ENCODE measurements at places on chromosomes 5 and 9.

DNA sequence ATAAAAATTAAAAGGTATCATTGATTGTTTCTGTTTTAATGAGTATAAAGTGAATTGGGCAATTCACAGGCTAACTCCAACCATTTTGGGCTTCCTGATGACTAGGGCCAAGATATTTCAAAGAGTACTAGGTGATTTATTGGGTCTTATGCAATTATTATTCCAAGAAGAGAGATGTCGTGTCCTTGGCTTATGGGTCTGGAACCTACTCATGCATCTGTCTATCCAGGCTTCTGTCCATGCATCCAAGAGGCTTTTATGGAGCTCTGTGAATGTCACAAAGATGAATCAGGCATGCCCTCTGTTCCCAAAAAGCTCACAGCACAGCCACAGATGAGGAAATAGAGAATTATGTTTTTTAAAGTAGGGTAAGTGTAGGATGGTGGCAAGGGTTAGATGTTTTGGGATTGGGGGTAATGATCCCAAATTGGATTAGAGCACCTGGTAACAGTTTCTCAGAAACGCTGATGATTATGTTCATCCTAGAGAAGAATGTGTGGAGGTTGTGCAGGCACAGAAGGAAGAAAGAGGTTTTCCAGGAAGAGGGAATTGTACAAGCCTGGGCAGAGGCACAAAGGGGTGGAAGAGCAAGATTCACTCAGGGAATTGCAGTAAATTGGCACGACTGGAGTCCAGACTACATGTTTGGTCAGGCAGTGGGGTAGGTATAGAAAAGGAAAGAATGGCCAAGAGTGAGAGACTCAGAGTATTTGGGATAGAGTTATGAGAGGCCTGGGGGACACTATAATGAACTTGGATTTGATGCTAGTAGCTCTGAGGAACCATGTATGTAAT is 83.0 kb upstream of the TNC start:
- DNase-seq: no peak

DNA sequence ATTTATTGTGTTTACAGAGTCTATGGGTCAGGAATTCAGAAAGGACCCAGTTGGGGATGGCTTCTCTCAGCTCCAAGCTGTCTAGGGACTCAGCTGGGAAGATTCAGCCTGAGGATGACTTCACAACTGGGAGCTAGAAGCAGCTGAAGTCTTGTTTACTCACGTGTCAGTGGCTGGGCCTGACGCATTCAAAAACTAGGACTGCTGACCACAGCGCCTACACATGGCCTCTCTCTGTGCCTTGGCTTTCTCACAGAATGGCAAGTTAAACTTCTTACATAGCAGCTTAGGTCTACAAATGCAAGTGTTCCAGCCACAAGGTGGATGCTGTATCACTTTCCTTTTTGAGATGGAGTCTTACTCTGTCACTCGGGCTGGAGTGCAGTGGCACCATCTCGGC is 16.3 kb upstream of the PPP2CA start:
- no peak for DNase-seq

GRCh38 chr5:143244000-143244736 is 159.3 kb downstream of the NR3C1 start:
- DNase-seq: no peak

GRCh38 chr5:120255214-120255613 is 208.9 kb upstream of the PRR16 start:
- no peak for DNase-seq

DNA sequence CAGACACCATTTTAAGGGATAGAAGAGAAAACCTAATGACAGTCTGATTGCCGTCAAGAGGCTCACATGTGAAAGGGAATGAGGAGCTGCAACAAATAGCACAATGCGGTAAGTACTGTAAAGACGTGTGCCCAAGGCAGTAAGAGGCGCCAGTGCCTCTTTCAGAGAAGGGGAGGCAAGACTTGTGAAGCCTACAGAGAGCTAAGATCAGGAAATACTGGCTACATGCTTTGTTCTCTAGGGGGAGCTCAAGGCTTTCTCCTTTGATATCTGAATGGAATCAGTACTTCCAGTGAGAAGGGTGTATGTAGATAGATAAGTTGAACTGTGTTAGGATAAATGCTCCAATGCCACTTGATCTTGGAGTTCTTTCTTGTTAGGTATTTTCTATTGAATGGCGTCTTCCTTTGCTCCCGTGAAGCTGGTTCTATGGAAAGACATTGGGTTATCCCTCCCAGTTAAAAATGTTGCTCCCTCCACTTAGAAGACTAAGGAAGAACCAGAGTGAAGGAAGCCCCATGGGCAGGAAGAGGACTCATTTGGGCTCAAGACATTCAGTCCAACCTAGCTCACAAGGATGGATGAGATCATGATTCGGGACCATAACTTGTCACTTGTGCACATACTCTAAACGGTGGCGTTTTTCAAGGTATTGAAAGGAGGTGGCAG is 23.5 kb upstream of the ALDOB start:
- DNase-seq: peak; percentile 63

DNA sequence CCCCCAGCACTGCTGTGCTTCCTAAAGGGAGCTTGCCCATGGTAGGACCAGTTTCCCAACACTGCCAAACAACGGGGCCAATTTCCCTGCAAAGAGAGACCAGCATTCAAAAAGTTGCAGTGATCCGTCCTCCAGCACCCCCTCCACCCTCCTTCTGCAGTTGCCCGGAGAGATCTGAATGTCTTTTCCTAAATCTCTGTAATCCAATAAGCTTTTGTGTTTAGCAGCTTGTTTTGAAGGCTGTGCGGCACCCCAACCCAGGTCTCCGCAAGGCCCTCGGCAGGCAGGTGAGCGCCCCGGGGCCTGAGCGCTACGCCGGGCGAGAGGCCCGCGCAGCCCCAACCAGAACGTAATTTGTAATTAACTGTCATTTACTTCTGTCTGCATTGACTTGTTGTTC is 366.9 kb upstream of the IRX2 start:
- no peak for DNase-seq

GRCh38 chr9:109064963-109065702 is 51.8 kb upstream of the CTNNAL1 start:
- DNase-seq: no peak

DNA sequence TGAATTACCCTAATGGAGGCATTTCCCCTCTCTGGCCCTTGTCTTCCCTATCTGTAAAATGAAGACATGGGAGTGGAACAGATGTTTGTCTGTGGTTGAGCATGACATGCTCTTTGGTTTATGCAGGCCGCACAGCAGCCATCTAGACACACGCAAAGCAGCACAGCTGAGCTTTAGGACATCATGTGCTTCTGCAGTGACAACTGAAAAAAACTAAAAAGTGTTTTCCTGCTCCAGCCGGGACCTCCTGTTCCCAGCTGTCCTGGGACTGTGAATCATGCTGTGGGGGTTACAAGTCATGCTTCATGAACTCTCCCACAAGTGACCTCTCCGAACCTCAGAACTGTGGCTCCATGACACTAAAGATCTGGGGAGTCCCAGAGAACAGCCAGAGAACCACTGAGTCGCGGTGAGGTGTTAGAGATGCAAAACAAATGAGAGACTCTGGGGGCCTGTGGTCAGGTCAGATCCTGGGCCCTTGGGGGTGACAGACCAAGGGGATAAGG is 1.7 kb downstream of the SMIM3 start:
- no peak for DNase-seq

- no peak for DNase-seq
Observed at GRCh38 chr5:172035049-172035448, 28.6 kb upstream of the FBXW11 start.

GRCh38 chr5:140855772-140856674 is at the start of gene PCDHA10:
Gene PCDHA10 (plus strand): TSS chr5:140855897. CDS start chr5:140856049, 152 bp downstream.
- no peak for DNase-seq

DNA sequence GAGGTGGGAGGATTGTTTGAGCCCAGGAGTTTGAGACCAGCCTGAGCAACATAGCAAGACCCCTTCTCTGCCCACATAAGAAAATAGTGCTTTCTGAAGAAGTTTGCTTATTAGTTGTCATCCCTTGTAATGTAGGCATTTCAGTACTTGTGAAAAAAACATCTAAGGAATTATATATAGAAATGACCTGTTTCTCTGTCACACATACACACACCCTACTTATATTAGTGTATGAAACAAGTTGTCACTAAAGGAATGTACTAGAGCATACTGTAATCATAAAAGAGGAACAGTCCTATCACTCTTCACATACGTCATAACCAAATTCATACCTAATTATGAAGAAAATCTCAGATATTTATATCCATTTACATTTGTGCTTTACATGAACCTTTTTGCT is 122.0 kb downstream of the NIPBL start:
- DNase-seq: no peak

DNA sequence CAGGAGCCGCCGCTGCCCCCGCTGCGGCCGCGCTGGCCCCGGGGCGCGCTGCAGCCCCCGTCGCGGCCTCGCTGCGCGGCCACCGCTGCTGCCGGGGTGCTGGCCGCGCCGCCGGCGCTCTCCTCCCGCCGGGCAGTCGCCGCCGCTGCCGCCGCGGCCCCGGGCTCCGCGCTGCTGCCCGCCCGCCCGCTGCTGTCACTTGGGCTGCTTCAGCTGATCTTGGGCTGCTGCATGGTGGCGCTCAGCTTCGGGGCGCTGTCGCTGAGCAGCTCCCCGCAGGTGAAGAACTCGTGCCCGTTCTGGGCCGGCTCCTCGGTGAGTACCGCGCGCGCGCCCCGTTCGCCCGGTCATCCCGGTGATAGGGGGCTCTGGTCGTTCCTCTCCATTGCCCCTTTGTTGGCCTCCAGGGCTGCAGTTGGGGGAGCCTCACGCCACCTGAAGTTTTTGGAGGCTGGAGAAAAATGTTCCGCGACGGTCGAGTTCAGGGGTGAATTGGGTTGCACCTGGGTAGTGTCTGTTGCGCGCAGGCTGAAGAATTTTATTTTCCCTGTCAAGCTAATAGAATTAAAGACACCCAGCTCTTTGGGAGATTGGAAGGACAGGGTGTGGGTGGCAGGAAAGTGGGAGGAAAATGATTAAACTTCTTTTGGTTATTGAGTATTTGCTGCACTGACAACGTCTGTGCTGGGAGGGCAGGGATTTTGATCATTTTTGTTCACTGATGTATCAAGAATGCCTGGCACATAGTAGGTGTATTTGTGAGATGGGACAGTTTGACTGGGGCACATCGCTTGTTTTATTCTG is 596 bp downstream of the ENTREP1 start:
- no peak for DNase-seq

DNA sequence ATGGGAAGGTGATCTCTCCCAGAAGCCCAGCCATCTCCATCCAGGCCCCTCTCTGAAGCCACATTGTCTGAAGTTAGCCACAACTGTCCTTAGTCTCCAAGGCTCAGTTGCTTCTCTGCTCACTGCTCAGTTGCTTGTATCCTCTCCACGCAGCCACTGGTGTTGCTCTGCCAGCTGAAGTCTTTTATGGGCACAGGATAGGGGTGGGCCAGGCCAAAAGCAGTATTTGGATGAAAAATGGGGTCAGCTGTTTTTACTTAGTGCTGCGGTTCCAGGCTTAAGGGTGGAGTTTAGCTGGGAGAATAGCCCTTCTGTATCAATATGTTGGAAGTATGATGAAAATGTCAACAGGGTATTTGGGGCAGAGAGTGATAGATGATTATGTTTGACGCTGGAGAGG is 168.8 kb upstream of the PPP1R2B start:
- no peak for DNase-seq

- DNase-seq: no peak
Observed at GRCh38 chr5:31100047-31100575, 93.4 kb upstream of the CDH6 start.

GRCh38 chr9:21119093-21119770 is 22.4 kb downstream of the IFNW1 start:
- DNase-seq: no peak

GRCh38 chr5:31663519-31663918 is 24.6 kb downstream of the PDZD2 start:
- DNase-seq: no peak

DNA sequence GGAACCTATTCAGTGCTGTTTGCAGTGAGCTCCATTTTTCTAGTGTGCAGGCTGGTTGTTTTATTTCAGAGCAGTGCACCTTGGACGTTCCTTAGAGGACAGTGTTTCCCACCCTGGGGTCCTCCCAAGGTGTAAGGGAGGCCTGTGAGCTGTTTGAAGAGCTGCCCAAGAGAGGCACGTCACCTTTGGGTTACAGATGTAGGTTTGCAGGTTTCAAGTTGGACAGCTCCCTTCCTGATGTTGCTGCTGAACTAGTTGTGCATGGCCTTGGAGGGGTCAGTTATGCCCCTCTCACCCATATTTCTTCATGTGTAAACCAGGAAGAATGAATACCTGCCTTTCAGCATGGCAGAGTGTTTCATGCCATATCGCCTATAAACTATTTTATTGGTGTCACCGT is 34.7 kb upstream of the POMT1 start:
- DNase-seq: no peak

DNA sequence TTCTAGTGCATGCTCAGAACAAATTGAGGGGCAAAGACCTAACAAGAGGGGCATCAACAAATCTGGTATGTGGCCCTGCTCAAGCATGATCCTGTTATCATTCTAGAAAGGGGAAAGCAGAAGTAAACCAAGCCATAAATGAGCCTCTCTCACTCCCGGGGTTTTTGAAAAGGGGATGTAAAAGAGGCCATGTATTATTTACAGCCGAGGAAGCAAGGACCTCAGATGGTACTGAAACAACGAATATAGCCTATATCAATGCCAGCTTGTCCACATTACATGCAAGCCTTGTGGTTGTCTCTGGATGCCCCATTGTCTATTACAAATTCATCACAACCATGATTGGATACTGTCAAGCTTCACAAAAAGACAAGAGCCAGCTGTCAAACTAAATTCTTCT is 211.3 kb downstream of the DCP2 start:
- DNase-seq: no peak

- DNase-seq: no peak
Observed at GRCh38 chr5:68447136-68447929, 231.8 kb downstream of the PIK3R1 start.

DNA sequence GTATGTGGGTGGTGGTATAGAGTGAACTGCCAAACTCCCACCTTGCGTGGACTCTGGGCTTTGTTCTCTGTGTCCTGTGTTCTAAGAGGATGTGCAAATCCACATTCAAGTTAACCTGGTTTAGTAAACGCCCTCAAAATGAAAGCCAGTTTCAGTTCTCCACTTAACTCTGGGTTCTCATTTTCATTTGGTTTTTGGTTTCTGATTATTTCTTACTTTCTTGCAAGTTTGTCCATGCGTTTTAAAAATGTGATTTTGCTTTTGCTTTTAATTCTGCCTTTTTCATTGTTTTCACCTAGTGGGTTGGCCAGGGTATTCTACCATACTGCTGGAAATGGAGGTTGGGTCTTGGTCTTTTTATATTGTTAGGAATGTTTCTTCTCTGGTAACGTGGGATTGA is 38.2 kb downstream of the GALNT10 start:
- DNase-seq: no peak

GRCh38 chr9:93220627-93221026 is 36.7 kb downstream of the WNK2 start:
- DNase-seq: no peak

DNA sequence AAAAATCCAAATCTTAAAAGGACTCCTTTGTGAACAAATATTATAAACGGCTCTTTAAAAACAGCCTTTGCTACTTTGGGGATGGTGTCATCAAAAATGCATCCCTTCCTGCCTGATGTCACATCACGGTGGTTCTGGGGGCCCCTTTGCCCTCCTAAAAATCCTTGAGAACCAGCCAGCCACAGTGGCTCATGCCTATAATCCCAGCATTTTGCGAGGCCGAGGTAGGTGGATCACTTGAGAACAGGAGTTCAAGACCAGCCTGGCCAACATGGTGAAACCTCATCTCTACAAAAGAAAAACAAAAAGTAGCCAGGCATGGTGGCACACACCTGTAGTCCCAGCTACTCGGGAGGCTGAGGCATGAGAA is 43.9 kb downstream of the FNBP1 start:
- no peak for DNase-seq

GRCh38 chr5:56807679-56808078 is 7.7 kb upstream of the MAP3K1 start:
- no peak for DNase-seq

- no peak for DNase-seq
Observed at GRCh38 chr5:175712313-175712680, 54.4 kb downstream of the HRH2 start.

All from NCI-H1694 (cell line).